ENCODE measurements at places on chromosomes 6 and 20.

GRCh38 chr20:16158976-16159286, 414.3 kb downstream of the KIF16B start:
- no peak for DNase-seq

GRCh38 chr6:101705866-101706265, 312.4 kb downstream of the GRIK2 start:
- no peak for DNase-seq

DNA sequence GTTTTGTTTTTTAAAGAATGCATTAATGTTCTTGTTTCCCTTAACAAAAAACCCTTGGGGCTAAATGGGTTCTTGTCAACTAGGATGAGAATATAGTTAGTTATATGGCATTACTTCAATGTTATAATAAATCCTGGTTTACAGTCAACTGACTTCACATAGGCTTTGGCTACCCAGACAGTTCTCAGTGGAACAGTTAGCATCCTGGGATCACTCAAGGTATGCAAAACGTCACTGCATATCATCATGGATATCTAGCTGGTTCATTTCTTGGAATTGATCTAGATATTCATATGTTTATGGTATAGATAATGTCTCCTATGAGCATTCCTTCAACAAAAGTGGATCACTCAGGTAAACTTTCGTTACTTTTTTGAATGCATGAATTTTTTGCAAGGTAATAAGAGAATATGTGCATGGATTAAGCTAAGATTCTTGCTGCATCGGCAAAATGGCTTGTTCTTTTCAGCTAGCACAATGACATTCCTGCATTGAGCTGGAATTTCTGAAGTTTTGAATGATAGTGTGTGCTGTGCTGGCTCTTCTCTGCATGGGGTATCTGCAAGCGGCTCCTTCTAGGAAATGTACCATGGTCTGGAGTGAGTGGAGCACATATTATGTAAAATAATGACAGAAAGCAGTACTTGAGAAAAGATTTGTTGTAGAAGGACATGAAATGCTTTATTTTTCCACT, 138.9 kb downstream of the ADGRG6 start:
- DNase-seq, result no peak

GRCh38 chr6:82970839-82971238, 94.8 kb downstream of the UBE3D start:
- DNase-seq, result no peak

DNA sequence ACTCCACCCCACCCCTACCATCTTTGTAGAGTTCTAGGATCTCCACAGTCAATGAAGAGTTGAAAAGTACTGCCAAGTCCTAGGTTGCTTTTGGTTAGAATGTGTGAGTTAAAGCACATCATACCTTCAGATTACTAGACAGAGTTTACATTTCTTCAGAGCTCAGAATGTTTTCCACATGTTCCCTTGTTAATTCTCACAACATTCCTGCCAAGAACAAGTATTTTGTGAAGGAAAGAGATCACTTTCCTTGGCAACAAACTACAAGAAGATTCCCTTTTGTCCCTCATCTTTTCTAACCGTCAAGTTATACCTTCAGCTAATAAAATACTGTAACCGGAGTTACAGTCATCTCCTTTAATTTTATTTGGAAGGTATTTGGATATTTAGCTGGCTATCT, 266.8 kb downstream of the ZFAND3 start:
- no peak for DNase-seq

DNA sequence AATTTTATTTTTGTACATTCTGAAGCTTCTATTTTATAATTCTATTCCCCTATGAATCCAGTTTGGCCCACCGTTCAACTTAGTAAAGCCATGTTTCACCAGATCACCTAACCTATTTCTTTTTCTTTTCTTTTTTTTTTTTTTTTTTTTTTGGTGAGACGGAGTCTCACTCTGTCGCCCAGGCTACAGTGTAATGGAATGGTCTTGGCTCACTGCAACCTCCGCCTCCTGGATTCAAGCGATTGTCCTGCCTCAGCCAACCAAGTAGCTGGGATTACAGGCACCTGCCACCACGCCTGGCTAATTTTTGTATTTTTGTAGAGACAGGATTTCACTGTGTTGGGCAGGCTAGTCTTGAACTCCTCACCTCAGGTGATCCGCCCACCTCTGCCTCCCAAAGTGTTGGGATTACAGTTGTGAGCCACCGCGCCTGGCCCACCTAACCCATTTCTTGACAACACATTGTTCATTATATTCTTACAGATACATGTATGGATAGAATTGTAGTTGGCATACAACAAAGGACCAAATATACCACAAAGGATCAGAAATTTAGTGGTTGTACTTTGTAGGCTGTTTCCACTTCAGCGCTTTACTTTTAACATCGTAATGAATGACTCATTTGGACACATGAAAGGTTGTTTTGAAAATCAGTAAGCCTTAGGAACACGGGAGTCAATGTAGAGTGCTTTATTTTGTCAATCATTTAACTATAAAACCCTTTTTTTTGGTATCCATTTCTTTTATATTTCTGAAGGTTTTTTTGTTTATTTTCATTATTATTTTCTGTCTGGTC, 63.2 kb downstream of the GJA1 start:
- DNase-seq, result no peak

DNA sequence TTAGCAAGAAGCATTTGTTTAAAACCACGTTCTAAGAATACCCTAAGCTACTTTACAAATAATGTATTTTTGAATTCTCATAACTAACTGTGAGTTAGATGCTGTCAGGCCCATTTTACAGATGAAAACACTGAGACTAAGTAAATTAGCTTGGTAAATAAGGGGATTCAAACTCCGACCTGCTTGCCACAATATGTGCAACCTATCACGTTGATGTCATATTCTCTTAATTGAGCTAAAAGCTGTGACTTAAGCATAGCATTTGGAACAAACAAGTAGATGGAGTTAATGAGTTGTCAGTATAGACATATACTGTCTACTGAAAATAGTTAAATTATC, 9.4 kb upstream of the PERP start:
- DNase-seq, result no peak

Measured in activated T-cell treated with anti-CD3 and anti-CD28 coated beads for 4 hours (primary cell).